Fibroblast of the aortic adventitia (primary cell): ENCODE measurements at places on chromosomes 2 and 18. TPM values are rescaled to one million over a fixed set of nuclear protein-coding genes. Genes with fewer than 3 reads are reported as not detected.

GRCh38 chr18:840023-840408 is 28.0 kb upstream of the YES1 start:
- DNase-seq = no peak

- DNase-seq = no peak
Observed at GRCh38 chr2:100283724-100284501, 38.4 kb downstream of the LONRF2 start.

Gene KIF5C
- total RNA-seq = 0.09 TPM in 1 of 2 replicates, not detected in the other

DNA sequence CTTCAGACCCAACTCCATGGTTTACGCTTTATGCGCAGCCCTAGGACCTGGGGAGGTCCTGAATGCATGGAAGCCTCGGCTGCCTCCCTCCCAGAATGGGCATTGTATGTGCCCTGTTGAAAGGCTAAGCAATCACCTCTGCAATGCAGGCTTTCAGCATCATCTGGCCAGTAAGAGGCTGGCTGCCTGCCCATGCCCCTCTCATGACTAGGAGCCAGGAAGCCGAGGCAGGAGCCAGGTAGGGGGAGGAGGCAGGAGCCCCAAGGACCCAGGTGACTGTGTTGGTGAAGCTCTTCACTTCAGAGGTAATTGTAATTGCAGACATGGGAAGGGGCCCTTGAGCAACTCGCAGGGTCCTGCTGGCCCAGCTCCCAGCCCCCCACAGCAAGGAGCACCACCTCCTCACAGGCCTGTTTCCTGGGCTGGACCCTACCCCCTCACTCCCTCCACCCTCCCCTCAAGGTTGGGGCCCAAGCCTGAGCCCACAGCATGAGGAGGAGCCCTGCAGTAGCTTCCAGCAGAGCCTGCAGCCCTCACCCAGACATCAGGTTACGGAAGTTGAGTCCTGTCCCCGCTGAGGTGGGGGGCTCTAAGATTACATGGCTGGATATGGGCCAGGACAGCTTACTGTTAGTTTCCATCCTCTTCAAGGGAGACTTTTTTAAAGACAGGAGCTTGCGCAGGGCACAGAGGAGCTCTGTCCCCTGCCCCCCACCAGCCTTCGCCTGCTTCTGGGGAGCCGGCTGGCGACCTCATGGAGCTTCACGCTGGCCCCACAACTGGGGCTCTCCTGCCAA is 21.9 kb downstream of the CRACDL start:
- DNase-seq = no peak

GRCh38 chr2:95063086-95063958 is 37.8 kb downstream of the MAL start:
- DNase-seq = no peak

DNA sequence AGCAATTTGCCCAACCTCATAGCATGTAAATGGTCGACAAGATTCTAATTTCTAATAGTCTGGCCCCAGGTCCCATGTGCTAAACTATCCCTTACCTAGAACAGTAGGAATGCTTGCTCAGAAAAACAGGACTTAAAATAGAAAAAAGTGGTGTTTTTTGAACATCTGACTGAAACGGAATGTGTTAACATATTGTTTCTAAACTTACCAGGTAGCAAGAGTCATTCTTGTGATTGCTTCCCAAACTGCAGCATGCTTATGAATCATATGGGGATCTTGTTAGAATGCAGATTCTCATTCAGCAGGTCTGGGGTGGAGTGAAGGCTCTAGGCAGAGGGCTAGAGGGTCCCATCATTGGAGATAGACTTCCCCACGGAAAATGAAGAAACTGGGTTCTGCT is 5.8 kb upstream of the SLC20A1 start:
- DNase-seq = no peak

DNA sequence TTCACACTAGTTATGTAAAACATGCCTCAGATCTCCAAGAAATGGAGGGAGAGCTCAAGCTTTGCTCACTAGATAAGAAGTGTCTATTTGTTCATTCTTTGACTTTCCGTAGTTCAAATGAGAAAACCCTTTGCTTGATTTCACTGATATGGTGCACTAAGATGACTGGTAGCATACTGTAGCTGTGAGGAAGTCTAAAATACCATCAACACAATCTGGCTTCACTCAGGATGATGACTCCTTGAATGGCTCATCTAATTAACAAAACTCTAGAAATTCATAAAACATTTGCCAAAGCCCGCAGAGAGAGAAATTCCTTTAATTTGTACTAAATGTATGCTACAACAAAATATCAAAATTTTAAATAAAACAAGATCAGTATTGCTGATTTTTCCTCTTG is 152.8 kb upstream of the STK17B start:
- peak; percentile 45 for DNase-seq

- DNase-seq = peak; percentile 24
Observed at GRCh38 chr18:55779691-55780585, 191.9 kb upstream of the TCF4 start.

DNA sequence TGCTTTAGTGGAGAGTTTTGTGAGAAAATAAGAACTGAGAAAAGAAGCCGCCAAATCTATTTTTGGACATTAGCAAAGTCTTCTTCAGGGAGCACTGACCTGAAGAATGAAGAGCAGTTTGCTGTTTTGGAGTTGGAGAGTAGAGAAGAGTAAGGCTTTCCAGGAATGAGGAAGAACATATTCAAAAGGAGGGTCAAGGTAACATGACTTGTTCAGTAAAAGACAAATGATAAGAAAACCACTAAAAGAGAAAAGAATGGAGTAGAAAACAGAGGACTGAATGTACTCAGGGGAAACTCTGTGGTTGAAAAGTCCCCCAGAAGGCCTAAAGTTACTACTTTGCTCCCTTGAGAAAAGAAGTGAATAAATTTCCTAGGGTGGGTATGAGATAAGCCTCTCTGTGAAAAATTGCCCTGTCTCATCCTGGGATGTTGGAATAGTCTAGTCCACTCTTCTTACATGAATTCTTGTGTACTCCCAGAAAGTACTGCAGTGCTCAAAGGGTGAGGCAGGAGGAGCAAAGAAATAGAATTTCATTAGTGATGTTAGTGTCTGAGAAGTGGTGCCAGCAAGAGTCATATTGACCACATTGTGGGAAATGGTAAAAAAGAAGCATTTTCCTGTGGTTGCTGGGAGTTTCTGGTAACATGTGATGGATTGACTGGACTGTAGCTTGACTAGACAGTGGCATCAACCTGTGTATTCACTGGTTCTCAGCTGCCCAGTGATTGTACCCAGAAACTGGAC is 27.8 kb downstream of the MBD5 start:
- DNase-seq = no peak

DNA sequence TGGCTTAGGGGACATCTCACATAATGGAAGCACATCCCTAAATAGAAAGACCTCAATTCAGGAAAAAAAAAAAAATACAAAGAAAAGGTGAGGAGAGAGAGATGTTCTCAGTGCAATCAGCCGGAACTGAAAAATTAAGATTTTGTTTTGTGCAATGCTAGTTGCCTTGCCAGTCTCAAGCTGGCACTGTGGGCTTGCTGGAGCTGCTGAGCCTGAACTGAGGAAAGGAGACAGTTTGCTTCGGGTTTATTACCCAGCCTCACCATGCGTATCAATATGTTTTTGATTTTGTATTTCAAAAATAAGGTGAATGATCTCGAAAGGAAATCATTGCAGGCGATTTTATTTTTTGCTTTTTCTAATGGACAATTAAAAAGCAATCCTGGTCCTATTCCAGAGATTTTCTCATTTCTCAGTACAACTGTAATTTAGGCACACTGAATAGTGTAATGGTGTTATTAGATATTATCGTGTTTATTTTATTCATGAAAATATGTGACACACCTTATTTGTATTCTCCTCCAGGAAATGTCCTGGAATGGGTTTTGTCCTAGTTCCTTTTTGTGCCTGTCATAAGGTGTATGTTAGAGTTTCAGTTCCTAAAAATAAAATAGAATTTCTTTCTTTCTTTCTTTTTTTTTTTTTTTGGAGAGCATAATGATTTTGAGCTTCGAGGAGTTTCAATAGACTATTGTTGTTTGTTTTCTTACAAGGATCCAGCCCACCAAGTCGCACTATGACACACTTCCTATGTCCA is 72.8 kb upstream of the ZEB2 start:
- DNase-seq = no peak

Gene RGPD3
- total RNA-seq = 0.41 and 0.45 TPM in 2 replicates

DNA sequence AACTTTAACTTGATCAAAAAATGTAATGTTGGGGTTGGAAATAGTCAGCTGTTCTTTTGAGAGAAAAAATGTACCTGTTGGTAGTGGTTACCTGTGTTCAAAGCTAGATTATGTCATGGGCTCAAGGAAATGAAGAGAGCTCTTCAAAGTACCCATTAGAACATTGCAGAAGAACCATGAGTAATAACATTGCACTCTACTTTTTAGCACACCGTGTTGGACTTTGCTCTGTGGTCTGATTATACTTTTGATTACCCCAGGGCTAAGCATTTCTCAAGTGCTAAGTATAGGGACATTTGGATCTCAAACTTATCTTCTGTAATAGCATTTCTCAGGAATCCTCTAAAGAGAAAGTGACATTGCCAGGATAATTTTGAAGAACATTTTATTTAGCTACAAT is 1122.8 kb upstream of the CELF4 start:
- DNase-seq = no peak

Gene LOXHD1
- not detected in 2 replicates for total RNA-seq

- peak; percentile 69 for DNase-seq
Observed at GRCh38 chr2:158668001-158668765, 126.9 kb upstream of the DAPL1 start.

DNA sequence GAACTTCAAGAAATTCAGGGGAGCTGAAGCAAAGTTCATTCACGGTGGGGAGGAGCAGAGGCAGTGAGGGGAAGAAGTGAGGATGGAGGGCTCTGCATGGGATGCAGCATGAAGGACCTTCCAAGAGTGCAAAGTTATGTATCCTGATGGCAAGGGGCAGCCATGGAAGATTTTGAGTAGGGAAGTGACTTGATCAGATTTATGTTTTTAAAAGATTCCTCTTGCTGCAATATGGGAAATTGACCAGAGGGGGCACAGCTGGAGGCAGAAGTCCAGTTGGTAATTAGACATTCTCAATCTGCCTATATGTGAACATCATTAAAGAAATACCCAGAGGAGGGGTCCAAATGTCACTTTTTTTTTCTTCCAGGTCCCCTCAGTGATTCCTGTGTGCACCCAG is 21.5 kb upstream of the ANXA4 start:
- DNase-seq = no peak

DNA sequence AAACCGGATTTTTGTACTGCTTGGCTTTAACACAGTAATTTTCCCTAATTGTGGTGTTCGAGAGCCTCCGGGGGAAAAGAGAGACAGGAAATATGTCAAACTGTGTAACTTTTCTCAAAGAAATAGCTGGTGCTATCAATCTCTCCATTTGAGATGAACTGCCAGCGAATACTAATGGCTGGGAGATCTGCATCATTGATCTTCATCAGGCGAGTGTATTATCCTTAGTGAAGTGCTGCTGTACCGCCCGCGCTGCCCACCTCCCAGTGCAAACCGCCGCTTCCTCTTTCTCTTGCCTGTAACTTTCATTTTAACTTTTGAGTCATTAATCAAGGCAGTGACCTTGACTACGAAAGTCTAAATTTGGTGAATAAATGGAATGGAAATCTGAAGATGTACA is 246.1 kb upstream of the ST6GAL2 start:
- DNase-seq = no peak
